ENCODE measurements at places on chromosomes 5 and 9.

DNA sequence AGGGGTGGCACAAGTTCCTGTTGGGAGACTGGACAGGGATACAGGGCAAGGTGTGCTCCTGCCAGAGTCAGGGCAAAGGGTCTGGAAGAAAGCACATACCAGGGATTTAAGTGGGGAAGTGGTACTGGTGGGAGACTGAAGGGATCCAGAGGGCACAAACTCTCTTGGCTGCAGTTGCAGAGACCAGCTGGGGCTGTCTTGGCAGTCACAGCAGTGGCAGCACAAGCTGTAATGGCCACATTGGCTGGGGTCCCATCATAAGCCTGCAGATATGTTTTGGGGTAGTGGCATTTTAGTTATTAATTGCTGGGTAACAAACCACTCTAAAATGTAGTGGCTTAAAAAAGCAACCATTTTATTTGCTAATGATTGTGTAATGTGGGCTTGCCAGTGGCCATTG is 492.2 kb downstream of the ENC1 start:
- no peak for DNase-seq

- no peak for DNase-seq
These were observed 366.2 kb upstream of the PDE4D start for GRCh38 chr5:60259730-60260129.

- no peak for DNase-seq
These were observed 117.1 kb downstream of the CMYA5 start for GRCh38 chr5:79806741-79807140.

- no peak for DNase-seq
These were observed 1410.5 kb upstream of the CDH18 start for GRCh38 chr5:21398511-21398910.

GRCh38 chr5:145347026-145347616 is 488.0 kb downstream of the PRELID2 start:
- no peak for DNase-seq

GRCh38 chr5:178351221-178352034 is 118.8 kb upstream of the PHYKPL start:
- no peak for DNase-seq

DNA sequence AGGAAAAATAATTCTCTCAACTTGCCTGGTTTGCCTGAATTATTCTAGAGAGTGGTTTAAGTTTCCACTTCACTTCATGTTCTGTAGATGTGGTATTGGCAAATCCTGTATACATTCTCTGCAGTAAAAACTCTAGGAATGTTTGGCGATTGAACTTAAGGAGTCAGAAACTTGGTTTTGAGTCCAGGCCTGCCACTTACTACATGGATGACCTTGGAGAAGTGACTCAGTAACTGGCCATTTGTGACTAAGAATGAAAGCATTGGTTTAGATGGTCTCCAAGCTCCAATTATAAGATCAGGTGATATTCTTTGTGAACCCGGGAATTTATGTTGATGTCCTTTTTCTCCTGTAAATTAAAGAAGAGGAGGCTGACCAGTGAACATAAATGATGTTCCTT is 233.8 kb downstream of the GAS1 start:
- DNase-seq: no peak

DNA sequence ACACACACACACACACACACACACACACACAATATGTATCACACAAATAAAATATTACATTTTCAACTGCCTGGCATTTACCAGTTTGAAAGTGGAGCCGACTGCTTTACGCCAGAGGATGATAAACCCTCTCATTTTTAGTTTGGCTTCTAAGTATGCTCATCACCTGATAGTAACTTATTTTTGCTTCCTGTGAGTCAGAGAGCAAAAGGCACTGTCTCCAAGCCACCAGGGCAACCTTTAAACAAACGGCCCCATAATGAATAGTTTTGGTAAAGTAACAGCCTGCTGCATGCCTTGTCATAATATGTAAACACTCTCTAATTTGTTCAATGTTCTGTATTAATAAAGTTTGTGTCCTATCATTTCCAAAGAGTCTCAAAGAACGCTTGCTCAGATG is 26.9 kb downstream of the KLF4 start:
- DNase-seq: no peak

DNA sequence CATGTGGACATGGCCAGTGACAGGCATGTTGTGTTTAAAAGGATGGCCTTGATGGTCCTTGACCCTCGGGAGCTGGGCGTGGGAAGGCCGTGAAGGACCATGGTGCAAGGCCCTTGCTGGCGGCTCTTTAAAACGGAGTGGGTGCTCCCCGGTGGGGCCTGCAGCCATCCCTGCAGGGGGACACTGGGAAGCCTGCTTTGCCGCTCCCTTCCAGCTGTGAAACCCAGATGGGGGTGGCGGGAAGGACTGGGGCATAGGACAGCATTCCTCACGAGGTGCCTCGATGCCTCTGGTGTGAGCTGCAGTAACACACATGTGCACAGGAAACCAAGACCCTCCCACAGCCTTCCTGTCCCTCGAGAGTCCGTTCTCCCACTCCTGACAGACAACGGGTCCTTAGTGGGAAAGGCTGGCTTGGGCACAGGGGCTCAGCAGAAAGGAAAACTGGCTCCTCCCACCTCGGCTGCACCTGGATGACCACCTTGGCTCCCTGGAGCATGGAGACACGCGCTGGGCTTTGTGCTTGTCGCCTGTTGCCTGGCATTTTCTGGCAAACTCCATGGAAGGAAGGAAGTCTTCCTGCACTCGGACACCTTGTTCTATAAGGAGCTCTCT is 30.3 kb upstream of the IRX4 start:
- DNase-seq: no peak

GRCh38 chr9:85541876-85542275 is 199.9 kb downstream of the AGTPBP1 start:
- no peak for DNase-seq

- DNase-seq: no peak
These were observed 62.2 kb downstream of the RNF38 start for GRCh38 chr9:36337865-36338264.

DNA sequence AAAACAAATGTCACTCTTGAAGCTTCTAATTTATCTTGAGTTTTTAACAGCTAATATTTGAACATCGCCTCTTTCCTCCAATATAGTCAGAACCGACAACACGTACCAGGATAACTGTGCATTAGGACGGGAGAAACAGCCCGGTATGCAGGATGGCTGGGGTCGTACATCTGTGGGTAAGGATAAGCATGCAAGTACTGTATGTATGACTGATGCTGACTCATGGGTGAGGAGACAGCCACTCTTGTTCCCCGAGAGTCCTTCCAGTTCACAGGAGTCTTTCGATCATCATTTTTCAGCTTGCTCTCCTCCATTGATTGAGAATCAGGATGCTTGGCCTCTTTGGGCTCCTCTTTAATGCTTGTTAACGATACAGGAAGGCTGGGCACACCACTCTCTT is 102.3 kb downstream of the ZNF608 start:
- DNase-seq: no peak

- DNase-seq: no peak
These were observed 17.7 kb downstream of the C9orf40 start for GRCh38 chr9:74935008-74935407.

DNA sequence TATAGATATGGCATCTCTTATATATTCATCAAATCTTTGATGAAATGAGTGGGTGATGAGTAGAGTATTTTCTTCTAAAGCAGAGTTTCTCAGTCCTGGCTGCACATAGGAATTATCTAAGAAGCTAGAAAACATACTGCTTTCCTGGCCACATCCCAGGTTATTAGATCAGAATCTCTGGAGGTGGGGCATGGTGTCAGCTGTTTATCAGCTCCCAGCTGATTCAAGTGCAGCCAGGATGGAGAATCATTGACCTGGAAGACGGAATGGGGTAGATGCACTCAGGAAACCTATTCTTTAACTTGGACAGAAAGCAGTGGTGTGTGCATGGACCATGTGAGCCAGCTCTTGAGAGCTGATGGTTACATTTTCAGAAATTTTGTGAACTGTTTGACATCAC is 108.1 kb upstream of the IL6ST start:
- no peak for DNase-seq

DNA sequence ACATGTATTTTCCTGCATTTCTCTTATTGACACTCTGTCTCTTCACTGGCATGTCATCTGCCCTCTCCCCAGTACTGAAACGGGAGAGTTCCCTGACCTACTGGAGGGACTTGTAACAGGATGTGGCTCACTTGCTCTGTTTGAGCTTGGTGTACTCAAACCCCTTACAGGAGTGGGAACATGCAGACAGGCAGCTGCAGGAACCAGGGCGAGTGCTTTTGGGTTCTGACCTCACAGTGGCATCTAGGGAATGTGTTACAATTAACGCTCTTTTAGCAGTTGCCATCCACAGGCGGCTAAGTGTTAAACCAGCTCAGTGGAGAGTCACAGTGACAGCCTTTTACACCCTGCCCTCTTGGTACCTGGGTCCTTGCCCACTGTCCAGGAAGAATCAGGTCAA is 300.3 kb upstream of the GRAMD2B start:
- no peak for DNase-seq

DNA sequence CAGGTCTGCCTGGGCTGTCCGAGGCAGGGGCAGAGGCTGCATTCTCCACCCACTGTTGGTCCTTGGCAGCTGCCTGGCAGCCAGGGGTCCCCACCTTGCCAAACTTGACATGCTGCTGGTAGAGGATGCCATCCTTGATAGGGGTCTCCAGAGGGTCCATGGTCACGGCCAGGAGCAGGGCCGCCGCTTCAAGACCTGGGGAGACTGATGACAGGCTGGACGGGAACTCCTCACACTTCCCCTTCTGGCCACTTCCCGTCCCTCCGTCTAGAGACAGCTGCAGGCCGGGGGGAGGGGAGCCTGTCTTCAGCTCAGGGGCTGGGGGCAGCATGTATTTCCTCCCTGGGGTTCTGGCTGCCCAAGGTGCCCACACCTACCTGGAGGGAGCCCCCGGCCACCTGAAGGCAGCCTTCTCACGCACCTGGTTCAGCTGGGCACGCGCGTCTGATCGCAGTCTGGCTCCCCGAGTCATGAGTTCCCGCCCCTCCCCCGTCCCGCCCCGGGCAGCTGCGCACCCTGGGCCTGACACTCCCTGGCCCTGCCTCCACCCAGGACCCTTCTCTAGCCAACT is at the start of gene DOK3:
TSS of gene DOK3 (minus strand) at position 446 of the 571 bp plus-strand sequence. CDS start at position 160, 286 bp downstream.
- DNase-seq: no peak

- no peak for DNase-seq
These were observed 95.8 kb upstream of the CD180 start for GRCh38 chr5:67292201-67292940.

DNA sequence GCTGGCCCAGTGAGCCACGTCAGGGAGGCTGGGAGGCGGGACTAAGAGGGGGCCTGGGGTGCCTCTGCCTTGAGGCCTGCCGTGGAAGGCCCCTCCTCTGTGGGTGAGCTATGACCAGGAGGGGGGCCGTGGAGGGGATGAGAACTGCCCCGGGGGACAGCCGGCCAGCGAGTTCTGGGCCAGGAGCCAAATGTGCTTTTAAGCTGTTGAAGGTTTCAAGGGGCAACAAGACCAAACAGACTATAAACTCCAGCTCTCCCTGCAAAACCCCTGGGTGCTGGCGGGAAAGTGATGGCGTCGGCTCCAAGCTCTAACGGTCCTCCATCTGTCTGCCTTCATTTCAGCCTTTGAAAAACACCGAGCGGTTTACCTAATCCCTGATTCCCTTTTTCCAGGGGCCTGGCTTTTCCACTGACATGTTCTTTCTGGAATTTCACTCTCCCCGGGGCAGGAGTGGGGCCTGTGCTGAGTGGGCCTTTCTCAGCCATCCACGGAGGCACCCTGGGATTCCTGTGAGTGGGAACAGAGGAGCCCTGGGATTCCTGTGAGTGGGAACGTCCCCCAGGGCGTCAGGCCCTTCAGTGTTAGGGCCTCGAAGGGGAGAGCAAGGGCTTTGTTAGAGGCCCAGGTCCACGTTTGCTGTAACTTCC is 65.6 kb downstream of the COL5A1 start:
- no peak for DNase-seq

GRCh38 chr9:114677418-114677817 is 4.6 kb downstream of the TEX48 start:
- no peak for DNase-seq

DNA sequence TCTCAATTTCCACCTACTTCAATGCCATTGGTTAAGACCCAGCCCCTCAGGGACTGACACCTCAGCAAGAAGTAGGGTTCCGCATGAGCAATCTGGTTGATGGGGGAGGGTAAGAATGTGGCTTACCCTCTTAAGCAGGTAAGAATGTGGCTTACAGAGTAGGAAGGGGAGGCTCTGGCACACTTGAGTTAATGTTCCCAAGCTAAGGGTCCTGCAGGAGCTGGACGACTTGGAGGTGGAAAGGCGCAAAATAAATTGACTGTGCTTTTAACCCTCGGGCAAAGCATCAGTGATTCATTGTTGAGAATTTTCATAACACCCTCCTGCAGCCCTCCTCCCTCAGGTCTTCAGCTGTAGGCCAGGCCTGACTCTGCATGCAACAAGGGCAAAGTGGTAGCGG is 24.9 kb upstream of the ADRA1B start:
- no peak for DNase-seq

- no peak for DNase-seq
These were observed 15.7 kb downstream of the PIP5K1B start for GRCh38 chr9:68720656-68721313.

GRCh38 chr9:129094387-129095169 is 13.7 kb downstream of the DOLPP1 start:
- no peak for DNase-seq

DNA sequence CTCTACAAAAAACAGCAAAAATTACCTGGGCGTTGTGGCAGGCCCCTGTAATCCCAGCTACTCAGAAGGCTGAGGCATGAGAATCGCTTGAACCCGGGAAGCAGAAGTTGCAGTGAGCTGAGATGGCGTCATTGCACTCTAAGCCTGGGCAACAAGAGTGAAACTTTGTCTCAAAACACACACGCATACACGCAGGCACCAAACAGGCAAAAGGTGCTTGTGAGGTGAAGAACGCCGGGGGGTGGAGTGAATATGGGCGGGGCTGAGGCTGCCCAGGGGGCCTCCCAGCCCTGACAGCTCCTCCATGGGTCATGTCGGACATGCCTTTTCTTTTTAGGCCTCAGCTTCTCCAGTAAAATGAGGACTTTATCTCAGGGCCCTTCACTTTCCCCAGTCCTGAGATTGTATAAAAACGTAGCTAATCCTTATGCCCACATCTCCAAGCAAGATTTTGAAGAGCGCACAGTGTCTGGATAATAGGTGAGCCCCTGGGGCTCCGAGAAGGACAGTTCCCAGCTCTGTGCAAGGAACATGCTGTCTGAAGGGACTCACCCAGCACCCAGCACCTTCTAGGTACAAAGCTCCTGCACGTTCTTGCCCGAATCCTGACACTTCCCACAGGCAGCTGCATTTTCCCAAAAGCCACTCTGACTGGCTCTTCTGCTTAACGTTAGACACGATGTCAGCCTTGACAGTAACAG is 168.3 kb downstream of the COL23A1 start:
- peak; percentile 60 for DNase-seq

Measured in type B pancreatic cell (in vitro differentiated cells).